ENCODE measurements at places on chromosomes 7 and 10.

DNA sequence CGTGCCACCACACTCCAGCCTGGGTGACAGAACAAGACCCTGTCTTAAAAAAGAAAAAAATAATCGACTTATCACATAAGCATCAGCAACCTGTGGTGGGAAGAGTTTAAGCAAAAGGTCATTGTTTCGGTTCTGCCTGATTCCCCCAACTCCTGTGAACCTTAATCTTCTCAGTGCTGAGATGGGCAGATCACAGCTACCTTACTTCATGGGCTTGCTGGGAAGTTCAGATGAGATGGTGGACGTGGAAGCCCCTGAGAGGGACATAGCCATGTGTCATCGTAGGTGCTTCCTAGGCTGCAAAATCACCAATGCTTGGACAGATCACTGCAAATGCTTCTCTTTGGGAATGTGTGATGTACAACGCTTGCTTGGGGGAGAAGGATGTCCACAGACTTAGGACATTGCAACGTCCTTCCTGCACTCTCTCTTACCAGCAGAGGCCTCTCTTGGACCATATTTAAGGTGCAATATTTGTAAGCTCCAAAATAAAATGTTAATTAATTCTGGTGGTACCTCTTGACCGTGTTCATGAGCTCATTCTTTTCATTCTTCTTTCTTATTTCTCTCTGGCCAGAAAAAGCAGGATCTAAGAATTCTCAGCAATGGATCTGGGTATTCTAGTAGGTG lies 8.6 kb downstream of the GJD4 start:
- DNase-seq = peak; percentile 47

DNA sequence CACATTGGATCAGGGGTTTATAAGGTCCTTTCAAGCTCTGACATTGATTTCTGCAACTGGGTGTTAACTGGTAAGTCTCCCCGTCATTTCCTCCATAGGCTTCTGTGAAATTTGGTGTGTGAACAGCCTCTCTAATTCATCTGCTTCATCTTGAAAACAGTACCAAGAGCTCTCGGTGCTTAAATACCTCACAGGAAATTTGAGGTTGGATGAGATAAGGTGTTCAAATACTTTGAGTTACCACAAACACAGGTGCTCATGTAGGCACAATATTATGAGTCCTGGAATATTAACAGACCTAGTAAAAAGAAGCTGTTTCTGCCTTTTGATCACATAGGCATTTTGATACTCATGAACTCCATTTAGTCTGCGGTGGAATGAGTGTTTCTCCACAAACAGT lies 85.2 kb downstream of the RTKN2 start:
- DNase-seq = no peak

- no peak for DNase-seq
Measured at GRCh38 chr10:72083790-72084459, 4.4 kb downstream of the SPOCK2 start.

DNA sequence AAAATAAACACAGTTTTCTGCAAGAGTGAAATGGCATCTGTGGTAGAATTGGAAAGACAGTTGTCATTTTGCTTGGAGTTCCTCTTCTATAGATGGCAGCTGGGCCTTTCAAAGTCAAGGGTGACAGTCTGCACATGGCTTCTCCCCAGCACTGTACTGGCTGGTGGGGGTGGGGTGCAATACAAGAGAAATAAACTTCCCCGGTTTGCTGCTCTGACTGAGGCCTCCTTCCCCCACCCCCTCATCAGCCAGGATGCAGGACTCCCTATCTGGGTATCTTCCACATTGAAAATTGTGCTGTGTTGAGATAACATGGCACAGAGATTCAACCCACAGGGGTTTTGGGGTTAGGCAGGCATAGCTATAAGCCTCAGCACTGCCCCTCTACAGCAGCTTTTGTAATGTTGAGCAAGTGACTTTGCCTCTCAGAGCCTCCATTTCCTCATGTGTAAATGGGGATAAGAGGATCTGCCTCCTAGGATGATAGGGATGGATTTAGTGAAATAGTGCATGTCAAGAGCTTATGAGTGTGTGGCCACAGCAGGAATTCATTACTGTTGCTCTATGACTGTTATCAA lies 85.8 kb upstream of the WDR11 start:
- no peak for DNase-seq

- DNase-seq = no peak
Measured at GRCh38 chr7:50214126-50214670, 90.3 kb upstream of the IKZF1 start.

- no peak for DNase-seq
Measured at GRCh38 chr10:97016728-97017473, 168.9 kb downstream of the SLIT1 start.

- DNase-seq = no peak
Measured at GRCh38 chr10:129689671-129690071, 222.6 kb downstream of the MGMT start.

DNA sequence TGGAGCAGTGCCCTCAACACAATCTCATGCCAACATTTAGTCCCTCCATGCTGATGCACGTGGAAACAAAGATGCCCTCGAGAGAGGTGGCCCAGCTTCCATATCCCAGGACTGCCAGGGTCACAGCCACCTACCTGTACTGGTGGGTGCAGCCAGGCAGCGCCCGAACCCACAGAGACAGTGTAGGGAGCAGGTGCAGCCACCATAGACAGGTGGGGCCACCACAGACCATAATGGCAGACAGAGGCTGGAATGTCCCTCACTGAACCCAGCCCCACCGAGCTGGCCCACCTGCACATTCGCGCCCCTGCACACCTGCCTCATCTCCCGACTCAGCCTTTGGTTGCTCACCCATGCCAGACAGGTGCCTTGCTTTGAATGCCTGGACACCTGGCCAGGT lies 18.3 kb upstream of the CPXM2 start:
- no peak for DNase-seq

- no peak for DNase-seq
Measured at GRCh38 chr7:66904063-66904593, 16.9 kb upstream of the TMEM248 start.

- DNase-seq = no peak
Measured at GRCh38 chr10:97259119-97259518, 33.3 kb downstream of the ARHGAP19 start.
